Fibroblast of lung (primary cell): ENCODE measurements at places on chromosomes 3 and 15.

DNA sequence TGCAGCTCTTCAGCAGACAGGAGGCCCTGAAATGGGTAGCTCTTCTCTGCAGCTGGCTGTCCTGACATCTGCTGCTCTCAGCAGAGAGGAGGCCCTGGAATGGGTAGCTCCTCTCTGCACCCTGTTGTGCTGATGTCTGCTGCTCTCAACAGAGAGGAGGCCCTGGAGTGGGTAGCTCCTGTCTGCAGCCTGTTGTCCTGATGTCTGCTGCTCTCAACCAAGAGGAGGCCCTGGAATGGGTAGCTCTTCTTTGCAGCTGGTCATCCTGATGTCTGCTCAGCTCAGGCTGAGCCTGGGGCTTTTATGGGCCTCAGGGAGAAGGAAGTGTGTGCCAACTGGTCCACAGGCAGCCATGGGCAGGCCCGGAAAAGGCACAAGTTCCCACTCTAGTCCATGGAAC lies 66.6 kb downstream of the PIK3CB start:
- DNase-seq, result no peak

GRCh38 chr3:152362086-152362485 lies 93.4 kb downstream of the MBNL1 start:
- no peak for DNase-seq

DNA sequence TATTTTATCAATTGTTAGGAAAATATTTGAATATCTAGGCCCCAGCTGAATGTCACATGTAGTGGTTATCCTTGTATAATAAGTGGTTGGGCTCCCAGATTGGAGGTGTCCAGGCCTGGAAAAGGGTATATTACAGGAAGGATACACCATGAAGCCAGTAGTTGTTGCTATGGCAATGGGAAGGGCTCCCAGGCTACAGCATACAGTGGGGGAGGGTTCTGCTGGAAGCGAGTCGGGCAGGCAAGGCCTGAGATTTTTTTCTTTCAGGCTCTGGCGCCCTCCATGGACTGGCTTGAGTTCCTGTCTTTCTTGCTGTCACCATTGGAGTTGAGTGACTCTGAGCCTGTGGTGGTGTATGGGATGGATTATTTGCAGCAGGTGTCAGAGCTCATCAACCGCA lies 8.9 kb downstream of the ECE2 start:
- DNase-seq, result peak; percentile 69

- DNase-seq, result no peak
Observed at GRCh38 chr3:13483286-13483685, 3.2 kb downstream of the HDAC11 start.

DNA sequence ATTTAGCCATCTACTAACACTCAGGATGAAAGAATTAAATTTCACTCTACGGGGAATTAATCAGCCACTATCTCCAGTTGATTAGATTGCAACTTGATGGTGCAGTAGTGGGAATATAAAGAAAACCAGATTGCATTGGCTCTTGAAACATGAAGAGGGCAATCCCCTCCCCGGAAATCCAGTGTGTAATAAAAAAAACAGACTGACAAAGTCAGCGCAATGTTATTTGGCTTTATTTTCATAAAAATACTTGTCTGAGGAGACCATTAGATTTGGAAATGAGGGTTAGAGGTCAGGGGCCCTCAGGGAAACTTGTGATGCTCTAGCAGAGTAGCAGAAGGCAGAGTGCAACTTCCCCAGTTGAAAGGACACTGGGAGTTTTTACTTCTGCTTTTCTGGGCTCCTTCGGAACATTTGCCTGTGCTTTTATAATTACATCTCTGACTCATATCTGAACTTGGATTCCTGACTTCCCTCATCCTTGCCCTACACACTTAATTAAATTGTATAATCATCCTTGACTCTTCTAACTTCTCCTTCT lies 326.8 kb downstream of the TUSC7 start:
- DNase-seq, result peak; percentile 63

- DNase-seq, result peak; percentile 76
Observed at GRCh38 chr3:191383124-191383523, 52.8 kb upstream of the UTS2B start.

GRCh38 chr3:136036306-136036705 lies 70.8 kb downstream of the PPP2R3A start:
- no peak for DNase-seq

DNA sequence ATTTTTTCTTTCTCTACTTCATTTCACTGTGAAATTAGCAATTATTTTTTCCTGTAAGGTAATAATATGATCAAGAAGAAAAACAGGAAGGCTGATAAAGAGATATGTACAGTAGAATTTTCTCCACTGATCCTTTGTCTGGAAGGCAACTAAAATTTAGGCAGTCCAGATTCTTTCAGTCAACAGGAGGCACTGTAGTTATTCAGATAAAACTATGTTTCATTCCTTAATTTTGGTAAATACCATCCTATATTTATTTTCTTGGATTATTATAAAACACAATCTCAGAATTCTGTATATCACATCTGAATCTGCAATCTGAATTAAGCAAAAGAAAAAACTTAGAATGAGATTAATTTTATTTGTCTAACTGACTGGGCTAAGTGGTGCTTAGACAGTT lies 343.2 kb downstream of the LSAMP start:
- peak; percentile 35 for DNase-seq

DNA sequence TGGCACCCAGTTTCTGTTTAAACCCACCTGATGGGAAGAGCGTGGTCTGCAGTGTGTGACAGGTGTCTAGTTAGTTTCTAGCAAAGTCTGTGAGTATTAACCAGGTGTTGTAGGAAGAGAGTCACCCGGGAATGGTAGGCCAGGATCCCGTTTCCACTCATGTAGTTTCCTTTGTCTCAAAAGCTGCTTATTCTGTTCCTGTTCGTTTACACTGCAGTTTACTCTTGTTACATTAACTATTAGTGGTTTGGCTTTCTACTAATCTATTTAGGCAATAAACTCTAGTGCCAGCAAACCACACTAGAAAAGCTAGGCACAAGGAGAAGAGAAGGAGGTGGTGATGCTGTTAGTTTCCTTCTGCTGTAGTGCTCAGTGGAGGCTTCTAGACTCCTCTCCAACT lies 32.7 kb downstream of the WDR76 start:
- no peak for DNase-seq

DNA sequence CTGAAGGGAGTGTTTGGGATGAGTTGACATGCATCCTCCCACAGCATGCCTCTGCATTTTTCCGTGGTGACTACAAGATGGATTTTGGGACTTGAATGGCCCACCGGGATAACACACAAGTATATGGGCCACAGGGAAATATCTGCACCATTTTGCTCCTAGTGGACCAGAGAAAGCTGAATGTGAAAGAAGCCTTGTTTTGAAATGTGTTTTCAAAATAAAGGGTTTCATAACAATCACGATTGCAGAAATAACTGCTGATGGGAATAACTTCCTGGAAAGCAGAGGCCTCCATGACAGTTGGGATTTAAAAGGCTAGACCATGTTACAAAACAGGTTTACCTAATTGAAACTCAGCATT lies 77.5 kb upstream of the PRR23C start:
- DNase-seq, result peak; percentile 79

DNA sequence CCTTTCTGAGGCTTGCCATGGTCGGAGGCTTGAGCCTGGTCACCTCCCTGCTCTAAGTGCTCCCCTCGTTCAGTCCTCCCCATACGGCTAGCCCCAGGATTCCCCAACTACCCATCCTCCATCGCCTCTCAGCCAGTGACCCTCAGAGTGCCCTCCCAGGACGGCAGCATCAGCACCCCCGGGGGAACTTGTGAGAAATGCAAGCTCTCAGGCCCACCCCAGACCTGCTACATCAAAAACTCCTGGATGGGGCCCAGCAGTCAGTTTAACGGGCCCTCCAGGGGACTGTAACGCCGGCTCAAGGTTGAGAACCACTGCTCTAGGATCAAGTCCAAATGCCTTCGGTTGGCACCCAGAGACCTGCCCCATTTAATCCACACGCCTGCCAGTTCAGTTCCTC lies 6.9 kb downstream of the ADAMTS17 start:
- DNase-seq, result no peak

GRCh38 chr3:57952208-57952631 lies 56.0 kb upstream of the FLNB start:
- peak; percentile 99 for DNase-seq

DNA sequence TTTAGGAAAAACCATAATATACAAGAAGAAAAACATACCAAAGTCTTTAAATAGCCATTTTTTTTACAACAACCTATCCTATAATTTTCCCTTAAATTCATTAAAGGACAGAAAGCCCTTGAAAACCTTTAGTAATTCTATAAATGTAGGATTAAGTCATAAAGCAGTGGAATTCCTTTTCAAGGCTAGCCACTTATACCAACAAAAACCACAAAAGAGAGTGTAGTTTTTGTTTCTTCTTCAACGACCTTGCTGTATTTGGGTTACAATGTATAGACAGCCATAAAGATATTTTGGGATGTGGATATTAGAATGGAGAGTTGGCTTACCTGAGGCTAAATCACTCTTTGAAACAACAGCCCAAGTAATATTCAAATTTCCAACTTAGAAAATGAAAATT lies 296.6 kb upstream of the CDIN1 start:
- DNase-seq, result no peak

DNA sequence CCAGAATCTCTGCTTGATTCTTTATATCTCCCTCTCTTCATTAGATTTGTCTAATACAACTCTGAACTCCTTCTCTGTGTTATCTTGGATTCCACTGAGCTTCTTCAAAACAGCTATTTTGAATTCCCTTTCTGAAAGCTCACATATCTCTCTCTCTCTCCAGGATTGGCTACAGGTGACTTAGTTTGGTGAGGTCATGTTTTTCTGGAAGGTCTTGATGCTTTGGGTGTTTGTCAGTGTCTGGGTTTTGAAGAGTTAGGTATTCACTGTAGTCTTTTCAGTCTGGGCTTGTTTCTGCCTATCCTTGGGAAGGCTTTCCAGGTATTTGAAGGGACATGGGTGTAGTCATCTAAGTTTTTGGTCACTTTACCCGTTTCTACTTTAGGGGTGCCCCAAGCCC lies 781.8 kb downstream of the FHIT start:
- no peak for DNase-seq

DNA sequence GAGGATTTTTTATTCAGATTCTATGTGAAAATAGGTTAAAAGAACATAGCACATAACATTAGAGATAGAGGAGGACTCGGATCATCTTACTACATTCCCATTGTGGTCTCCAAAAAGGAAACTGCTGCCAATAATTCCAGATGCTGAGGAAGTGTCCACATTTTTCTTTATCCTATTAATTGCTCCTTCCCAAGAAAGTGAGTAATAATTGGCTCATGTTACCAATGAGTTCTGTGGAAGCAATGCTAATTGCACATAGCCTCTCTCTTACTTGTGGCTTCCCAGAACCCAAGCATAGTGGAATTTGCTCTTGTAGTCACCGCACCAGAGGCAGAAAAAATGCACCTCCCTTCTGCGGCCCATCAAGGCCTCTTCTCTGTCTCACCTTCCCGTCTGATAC lies 208.4 kb downstream of the PLOD2 start:
- peak; percentile 99 for DNase-seq

GRCh38 chr3:43647331-43648166 lies 25.7 kb upstream of the ANO10 start:
- DNase-seq, result peak; percentile 50

- DNase-seq, result no peak
Observed at GRCh38 chr3:136612512-136612911, 139.7 kb downstream of the STAG1 start.
